CD4-positive, alpha-beta T cell treated with Interleukin-2 at 100 ng/mL for 4 hours (primary cell): ENCODE measurements at places on chromosomes 11 and 22.

GRCh38 chr22:44307509-44308169, 5.1 kb downstream of the SHISAL1 start:
- no peak for DNase-seq

DNA sequence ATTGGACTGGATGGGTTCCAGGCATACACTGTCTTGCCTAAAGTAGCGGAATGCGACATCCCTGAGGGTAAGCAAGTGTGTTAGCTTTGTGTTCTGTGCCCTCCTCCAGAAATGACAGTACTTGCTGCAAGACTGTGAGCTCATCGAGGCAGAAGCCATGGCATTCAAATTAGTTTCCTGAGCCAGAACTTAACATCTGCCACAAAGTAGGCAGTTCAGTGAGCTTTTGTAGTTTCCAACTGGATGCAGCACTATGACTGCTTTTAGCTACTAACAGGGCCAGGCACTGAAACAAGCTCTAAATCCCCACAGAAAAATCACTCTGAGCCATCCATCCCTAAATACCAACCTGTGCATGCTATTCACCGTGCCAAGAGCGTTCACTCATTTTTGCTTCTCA, 1.2 kb upstream of the FAR1 start:
- no peak for DNase-seq

GRCh38 chr22:19853058-19853878, 1.4 kb downstream of the GNB1L start:
- no peak for DNase-seq

DNA sequence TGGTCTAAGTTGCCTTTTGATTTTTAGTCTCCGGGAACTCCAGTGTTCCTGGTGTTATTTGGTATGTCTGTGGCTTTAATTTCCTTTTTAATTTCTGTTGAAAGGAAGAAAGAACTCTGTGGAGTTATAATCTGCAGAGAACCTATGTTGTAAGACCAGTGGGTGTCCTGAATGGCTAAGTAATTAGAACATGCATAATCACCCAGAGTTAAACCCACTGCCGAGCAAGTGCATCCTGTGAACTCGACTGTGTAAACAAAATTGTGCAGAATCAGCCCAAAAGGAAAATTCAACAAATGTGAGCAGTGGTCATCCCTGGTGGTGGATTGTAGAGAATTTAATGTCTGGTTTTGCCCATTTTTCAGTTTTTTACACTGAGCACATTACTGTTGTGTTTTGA, 162.5 kb downstream of the COMMD9 start:
- DNase-seq: no peak

DNA sequence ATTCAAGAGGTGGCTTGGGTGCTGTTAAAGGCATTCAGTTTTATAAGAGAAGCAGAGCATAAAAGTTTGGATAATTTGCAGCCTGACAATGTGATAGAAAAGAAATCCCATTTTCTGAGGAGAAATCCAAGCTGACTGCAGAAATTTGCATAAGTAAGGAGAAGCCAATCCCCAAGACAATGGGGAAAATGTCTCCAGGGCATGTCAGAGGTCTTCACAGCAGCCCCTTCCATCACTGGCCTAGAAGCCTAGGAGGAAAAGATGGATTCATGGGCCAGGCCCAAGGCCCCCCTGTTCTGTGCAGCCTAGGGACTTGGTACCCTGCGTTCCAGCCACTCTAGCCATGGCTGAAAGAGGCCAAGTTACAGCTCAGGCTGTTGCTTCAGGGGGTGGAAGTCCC, 207.3 kb downstream of the METTL15 start:
- DNase-seq: no peak

GRCh38 chr11:48101958-48102357, 114.7 kb upstream of the OR4B1 start:
- no peak for DNase-seq

GRCh38 chr11:64752175-64752970, 7.4 kb downstream of the PYGM start:
- no peak for DNase-seq

DNA sequence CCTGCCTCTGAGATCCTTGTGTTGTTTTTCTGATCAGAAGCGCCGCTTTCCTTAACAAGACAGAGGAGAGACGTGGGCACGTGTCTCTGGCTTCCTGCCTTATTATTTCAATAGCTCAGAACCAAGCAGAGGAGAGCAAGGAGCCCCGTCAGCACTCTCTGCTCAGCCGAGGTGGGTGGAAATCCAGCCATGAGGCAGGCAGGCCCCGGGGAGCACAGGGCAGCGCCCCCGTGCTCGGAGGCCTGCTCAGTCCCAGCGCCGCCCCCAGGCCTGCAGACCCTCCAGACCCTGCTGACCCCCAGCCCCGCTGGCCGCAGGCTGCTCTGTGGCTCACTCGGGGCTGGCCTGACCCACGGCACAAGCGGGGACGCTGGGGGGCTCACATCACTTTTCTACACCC, 162.8 kb downstream of the BRD1 start:
- no peak for DNase-seq

- DNase-seq: no peak
These were observed 669 bp upstream of the GAL3ST1 start for GRCh38 chr22:30574997-30575671.

DNA sequence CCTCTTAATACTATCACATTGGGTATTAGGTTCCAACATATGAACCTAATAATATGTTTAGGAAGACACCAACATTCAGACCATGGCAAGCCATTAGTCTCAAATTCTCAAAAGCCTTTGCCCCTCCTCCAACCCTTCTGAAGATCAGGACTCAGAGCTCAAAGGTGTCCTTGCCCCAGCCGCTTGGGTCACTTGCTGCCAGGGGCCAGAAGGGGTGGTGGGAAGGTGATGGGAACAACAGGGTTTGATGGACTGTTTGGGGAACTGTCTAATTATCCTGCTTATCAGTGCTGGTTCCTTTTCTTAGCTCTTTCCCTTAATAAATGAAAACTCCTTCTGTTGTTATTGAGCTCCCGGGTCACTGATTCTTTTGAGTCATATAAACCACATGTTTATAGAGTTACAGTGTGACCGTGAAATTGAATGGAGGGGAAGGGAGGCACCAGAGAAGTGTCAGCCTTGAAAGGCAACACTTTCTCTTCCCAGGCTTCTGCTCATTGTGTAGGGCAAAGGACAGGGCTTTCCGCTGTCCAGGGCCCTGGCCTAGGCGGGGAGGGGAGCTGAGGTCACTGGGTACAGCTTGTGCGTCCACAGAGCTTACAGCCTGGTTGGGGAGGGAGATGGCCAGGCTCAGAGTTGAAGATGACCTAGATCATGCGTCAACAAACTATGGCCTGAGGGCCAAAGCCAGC, 105.1 kb downstream of the FBXO7 start:
- DNase-seq: no peak

- no peak for DNase-seq
These were observed 719 bp downstream of the TALDO1 start for GRCh38 chr11:748007-748359.

GRCh38 chr22:45453764-45454163, 40.3 kb downstream of the RIBC2 start:
- DNase-seq: no peak

GRCh38 chr22:42763965-42764480, 43.4 kb upstream of the A4GALT start:
- no peak for DNase-seq

DNA sequence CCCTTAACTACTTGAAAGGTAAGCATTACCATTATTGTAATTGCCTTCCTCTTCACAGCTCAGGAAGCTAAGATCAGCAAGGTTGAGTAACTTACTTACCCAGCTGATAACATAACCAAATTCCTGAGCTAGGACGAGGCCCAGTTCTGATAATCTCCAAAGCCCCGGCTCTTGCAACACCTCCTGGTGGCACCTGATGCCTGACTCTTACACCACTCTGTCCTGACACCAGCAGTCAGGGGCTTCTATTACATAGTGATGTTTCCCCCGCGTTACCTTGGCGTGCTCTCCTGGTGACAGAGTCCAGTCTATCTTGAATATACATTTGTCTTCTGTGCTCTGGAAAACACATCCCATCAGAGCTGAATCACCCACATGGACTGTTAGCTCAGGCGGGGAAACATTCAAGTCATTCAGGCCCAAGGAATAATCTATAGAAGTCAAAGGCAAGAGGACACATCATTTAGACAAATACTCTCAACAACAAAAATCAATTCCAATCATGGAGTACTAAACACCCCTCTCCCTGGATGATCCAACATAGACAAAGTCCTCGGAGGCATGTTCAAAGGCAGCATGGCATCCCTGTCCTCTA, 12.6 kb downstream of the JAML start:
- no peak for DNase-seq

DNA sequence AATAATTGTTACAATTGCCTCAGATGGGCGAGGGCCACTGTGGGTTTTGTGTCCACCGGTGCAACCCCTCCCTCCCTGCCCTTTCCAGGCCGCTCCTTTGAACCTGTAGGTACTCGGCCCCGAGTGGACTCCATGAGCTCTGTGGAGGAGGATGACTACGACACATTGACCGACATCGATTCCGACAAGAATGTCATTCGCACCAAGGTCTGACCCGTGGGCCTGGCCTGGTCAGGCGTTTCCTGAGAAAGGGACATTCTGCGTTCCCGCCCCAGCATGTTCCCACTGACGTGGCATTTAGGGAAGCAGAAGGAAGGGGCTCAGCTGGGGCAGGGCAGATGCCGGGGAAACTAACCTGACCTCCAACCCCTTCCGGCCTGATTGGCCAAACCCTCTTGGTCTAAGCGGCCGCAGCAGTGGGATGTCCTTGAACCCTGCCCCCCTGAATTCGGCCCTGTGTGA, 10.1 kb downstream of the SIDT2 start:
- DNase-seq: no peak

- DNase-seq: no peak
These were observed 3.4 kb upstream of the P2RY6 start for GRCh38 chr11:73268671-73269271.

GRCh38 chr11:12503039-12503484, 125.7 kb downstream of the PARVA start:
- no peak for DNase-seq

- no peak for DNase-seq
These were observed 8.3 kb downstream of the CYB561A3 start for GRCh38 chr11:61353131-61354067.

GRCh38 chr22:41976961-41977566, 7.8 kb downstream of the SEPTIN3 start:
- no peak for DNase-seq

- no peak for DNase-seq
These were observed 10.1 kb upstream of the FANCF start for GRCh38 chr11:22635689-22636088.

DNA sequence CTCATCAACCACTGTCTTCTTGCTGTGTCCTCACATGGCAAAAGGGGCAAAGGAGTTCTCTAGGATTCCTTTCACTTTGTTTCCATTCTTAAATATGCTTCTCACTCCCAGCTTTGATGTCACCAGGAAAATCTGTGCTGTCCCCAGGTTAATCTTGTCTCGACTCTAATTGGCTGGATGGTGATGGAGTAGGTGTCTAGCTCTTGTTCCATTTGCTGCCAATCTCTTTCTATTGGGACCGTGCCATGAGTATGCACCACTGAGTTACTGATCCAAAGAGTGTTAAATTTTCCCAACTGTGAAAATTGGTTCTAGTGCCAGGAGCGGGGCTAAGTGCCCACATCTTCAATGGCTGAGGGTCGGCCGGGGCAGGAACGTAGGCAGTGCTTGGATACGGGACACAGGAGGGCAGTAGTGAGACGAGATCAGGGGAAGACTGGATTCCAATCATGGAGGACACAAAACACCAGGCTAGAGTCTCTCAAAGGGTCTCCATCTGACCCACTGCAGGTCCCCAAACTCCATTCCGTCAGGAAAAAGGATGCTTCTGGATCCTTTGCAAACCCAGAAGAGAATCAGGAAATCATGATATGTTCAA, 47.7 kb upstream of the CSNK2A3 start:
- no peak for DNase-seq

GRCh38 chr11:66233301-66233700, 35.1 kb upstream of the RAB1B start:
- no peak for DNase-seq

DNA sequence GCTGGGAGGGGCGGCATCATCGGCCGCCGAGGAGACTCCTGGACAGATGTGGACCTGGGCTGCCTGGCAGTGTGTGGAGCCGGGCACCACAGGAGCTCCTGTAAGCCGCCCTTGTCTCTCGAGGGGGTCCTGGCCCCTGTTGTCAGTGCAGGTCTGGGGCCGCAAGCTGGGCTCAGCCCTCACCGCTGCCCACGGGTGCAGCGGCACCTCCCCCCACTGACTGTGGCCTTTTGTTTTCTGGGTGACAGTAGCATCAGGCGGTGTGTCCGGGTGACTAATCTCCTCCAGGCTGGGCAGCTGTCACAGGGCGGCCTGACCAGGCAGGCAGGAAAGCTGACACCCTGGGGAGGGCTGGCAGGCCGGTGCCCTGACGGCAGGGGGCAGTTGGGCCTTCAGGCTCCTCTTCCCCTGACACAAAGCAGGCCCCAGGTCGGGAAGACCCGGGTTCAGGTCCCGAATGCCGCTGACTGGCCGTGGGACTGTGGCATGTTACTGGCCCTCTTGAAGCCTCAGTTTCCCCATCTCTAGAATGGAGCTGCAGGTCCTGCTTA, 16.3 kb downstream of the DGKZ start:
- DNase-seq: no peak

GRCh38 chr11:92687724-92688123, 281.7 kb upstream of the MTNR1B start:
- no peak for DNase-seq

DNA sequence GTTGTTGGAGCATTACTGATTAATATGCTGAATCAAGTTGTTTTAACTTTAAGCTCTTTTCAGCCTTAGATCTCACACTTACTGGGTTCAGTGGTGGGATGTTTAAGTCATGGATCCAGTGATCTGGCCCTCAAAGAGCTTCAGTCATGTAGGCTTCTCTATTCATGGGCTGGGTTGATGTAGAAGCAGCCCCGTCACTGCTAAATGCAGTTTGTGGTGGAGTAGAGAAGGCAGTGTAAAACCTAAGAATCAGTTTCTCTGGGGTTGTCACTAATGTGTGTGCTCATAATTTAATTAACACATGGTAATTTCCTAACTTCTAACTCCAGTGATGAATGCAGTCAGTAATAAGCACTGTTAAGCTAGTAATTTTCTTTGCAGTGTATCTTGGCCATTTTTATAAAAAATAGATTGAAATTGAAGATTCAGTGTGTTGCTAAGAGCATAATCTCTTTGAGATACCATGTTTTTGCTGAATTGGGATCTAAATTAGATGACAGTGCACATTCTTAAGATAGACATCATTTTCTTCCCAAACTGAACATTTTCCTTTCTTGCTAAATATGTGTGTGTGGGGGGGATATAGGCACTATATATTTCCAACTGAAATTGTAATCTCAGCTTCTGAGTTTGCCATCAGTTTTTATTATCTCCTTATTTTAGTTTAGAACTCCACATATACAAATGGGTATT, 9.0 kb downstream of the SPCS2 start:
- DNase-seq: no peak

GRCh38 chr11:13676576-13676975, 8.1 kb downstream of the FAR1 start:
- no peak for DNase-seq

GRCh38 chr11:125637840-125638239, 12.9 kb downstream of the CHEK1 start:
- no peak for DNase-seq

GRCh38 chr22:37823134-37823985, at the start of gene GALR3:
GALR3 (plus strand) TSS chr22:37823382; CDS start chr22:37823407, 25 bp downstream.
- no peak for DNase-seq
